Spinal cord (tissue), 10 donors: ENCODE measurements at places on chromosomes 4 and X. TPM values are rescaled to one million over a fixed set of nuclear protein-coding genes. Genes with fewer than 3 reads are reported as not detected.

DNA sequence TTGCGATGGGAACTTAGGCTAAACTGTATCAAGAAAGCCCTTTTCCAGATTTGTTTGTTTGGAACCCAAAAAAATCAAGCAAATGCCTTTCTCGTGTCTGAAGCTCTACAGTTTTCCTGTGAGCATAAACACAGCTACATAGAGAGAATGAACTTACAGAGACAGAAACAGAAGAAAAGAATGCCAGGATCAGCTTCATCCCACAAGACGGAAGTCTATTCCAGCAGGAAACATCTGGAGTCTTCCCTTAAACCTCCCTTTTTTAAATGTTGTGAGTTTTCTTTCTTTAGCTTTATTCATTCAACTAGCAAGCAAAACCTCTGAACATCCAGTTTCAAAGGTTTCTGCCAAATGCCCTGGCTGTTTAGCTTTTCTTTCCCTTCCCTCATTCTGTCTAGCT, 32.6 kb upstream of the ZFP42 start:
- DNase-seq = no peak

The COX7B gene
- 283 TPM for total RNA-seq

The CSN1S1 gene
- not detected for total RNA-seq

- DNase-seq = peak; percentile 35
Observed at GRCh38 chr4:101835121-101835904, 44.8 kb downstream of the BANK1 start.

- DNase-seq = peak; percentile 1
Observed at GRCh38 chr4:127781300-127782024, 660 bp upstream of the HSPA4L start.

GRCh38 chrX:153539171-153539978, 21.9 kb downstream of the ATP2B3 start:
- DNase-seq = no peak

- no peak for DNase-seq
Observed at GRCh38 chr4:164648151-164648848, 105.6 kb upstream of the SMIM31 start.

The NDST4 gene
- total RNA-seq = 15.6 TPM

DNA sequence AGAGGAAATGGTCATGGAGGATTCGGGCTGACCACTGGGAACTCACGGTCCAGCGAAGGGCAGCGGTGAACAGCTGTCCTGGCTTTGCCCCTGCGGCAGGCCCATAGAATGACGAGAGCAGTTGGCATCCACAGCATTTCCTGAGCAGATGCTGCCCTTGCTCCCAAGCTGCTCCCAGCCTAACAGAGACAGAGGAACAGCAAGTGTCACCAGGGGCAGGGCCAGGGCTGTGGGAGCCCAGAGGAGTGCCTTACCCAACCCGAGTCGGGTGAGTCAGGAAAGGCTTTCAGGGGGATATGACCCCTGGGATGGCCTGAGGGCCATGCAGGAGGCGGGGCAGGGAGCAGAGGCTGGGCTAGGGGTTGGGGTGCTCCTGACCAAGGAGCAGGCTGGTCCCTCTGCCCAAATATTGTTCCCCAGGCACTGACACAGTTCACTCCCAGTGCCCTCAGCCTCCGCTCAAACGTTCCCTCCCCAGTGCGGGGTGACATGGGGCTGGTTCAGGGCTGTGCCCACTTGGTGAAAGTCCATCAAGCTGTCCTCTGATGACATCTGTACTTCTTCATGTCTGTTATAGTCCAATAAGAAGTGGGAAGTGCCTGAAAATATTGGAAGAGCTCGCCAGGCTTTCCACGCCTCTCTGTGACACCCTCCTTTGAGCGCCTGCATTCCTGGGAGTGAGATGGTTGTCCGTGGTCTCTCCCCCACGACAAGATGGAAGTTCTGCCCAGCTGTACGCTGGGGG, 64.7 kb upstream of the GPR78 start:
- DNase-seq = no peak

DNA sequence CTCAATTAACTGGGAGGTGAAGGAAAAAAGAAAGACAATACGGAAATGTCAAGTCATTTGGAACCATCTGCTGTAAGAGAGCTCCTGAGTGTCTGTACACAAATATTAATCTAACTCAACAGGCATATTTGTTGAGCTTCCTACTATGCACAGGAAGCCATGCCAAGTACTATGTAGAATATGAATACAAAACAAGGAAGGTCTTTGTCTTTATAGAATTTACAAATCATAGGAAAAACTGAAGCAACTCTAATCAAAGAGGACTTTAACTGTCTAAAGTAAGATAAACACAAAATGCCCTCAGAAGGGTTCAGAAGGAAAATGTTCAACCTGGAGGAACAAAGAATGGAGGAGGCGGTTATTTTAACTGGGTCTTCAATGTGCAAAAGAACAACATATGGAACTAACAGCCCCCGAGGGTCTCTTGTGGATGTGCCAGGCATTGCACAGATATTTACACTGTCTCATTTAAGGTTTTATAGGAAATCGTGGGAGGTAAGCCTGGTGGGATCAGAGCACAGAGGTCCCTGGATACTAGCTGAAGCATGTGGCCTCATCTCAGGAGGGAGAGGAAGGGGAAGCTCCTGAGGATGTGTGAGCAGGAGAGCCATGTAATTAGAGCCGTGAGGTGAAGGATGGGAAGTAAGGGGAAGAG, 5.8 kb downstream of the FAM114A1 start:
- DNase-seq = no peak

DNA sequence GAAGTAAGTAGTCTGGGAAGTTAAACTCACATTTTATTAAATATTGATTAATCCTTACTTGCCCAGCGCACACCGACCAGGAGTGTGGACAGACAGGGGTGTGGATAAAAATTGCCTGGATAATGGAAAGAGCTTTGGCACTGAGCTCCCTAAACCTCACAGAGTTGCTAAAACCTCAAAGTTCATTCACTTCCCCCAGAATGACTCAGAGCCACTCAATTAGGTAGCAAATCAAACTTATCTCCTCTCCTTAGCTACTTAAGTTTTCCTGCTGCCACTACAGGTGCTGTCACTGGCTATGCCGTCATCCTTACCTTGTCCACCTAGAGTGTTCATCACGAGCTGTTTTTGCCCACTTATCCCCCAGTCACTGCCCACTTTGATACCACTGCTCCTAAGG, 27.0 kb upstream of the MID1IP1 start:
- no peak for DNase-seq

- DNase-seq = no peak
Observed at GRCh38 chrX:101740642-101741041, 81.0 kb upstream of the ARMCX2 start.

GRCh38 chr4:20323991-20324390, 72.3 kb downstream of the SLIT2 start:
- DNase-seq = no peak

DNA sequence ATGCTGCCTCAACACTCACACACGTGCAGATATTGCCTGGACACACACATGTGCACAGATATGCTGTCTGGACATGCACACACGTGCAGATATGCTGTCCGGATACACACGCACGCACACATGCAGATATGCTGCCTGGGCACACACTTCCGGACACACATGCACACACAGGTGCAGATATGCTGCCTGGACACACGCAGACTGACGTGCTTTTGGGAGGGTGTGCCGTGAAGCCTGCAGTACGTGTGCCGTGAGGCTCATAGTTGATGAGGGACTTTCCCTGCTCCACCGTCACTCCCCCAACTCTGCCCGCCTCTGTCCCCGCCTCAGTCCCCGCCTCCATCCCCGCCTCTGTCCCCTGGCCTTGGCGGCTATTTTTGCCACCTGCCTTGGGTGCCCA, 14.7 kb downstream of the FGFRL1 start:
- no peak for DNase-seq

GRCh38 chr4:137531168-137531985, 917 bp downstream of the PCDH18 start:
- no peak for DNase-seq

DNA sequence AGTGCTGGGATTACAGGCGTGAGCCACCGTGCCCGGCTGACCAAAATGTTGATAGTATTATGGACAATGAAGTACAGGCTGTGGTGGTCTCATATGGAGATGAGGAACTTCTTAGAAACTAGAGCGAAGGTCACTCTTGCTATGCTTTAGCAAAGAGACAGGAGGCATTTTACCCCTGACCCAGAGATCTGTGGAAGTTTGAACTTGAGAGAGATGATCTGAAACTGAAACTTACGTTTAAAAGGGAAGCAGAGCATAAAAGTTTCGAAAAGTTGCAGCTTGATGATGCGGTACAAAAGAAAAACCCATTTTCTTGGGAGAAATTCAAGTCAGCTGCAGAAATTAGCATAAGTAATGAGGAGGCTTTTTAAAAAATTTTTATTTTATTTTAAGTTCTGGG, 8.5 kb upstream of the CTAG2 start:
- no peak for DNase-seq

DNA sequence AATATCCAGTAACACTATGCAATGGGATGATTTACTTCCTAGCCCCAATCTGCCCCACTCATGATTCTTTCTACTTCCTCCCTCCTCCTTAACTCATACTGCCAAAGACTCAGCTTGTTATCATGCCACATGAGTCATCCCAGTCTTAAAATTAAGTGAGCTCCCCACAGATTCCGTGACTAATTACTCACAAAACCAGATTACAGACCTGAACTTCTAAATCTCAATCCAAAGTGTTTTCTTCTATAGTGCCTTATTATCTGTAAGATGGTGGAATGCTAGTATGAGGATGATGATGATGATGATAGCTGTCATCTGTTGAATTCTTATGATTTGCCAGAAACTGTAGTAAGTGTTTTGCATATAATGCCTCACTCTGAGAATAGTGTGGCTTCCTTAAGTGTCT, 27.7 kb upstream of the GPC3 start:
- DNase-seq = no peak

- DNase-seq = no peak
Observed at GRCh38 chr4:32454482-32454881, 1734.3 kb downstream of the PCDH7 start.

The CCSER1 gene
- total RNA-seq = 24.6 TPM

DNA sequence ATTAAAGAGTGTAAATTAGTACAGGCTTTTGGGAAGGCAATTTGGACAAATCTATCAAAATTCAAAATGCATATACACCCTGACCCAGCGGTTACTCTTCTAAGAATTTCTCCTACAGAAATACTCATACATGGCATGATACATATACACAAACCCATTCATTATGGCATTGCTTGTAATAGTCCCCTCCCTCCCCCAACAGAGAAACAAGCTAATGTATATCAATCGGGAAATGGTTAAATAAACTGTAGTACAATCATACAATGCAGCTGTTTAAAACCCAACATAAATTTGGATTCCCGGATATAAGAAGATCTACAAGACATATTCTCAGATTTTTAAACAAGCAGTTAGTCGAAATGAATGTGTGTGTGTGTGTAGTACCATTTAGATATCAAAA, 808 bp downstream of the HUWE1 start:
- no peak for DNase-seq

- DNase-seq = no peak
Observed at GRCh38 chr4:92050875-92051274, 252.9 kb upstream of the GRID2 start.

- DNase-seq = no peak
Observed at GRCh38 chr4:67558493-67558892, at the start of gene STAP1. Gene STAP1, plus strand, starts transcription at chr4:67558727. Its CDS starts 83 bp downstream, at chr4:67558810.

DNA sequence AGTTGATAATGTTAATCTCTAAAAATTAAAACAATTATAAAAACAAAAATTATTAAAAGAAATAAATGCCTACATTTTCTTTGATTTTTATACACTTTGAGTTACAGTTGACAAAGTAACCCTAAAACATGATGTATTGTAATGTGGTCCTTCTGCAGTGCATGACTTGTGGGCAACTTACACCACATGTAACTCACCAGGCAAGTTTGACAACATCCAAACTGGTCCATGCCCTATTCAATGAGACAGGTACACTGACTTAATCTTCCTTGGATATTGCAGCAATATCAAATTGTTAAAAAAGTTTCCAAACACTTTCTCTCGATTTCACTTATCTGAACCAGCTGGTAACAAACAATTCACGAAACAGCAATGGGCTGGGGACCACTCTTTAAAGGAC, 81.5 kb downstream of the FTHL17 start:
- no peak for DNase-seq

GRCh38 chr4:41418444-41418843, 119.5 kb upstream of the LIMCH1 start:
- DNase-seq = peak; percentile 73

GRCh38 chr4:53346920-53347852, 18.7 kb downstream of the SCFD2 start:
- DNase-seq = peak; percentile 14

The GAGE1 gene
- not detected for total RNA-seq

The C4orf50 gene
- total RNA-seq = 1.9 TPM

DNA sequence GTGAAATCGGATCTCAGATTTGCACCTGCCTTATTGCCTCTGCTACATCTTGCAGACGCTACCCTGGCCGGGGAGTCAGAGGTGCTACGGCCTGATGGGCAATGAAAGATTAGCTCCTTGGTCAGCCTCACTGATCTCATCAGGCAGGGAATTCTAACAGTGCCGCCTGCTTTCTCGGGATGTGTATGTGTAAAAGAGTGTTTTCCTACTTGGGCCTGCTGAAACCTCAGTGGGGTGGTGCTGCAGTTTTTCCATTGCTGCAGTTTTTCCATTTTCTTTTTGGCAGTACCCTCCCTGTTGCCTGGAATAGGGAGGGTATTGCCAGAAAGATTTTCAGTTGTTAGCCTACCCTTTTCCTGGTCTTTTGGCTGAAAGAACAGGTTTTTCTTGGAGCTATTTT, 117.5 kb downstream of the CDKL5 start:
- DNase-seq = no peak

GRCh38 chr4:83569429-83569828, 33.5 kb downstream of the GPAT3 start:
- no peak for DNase-seq

DNA sequence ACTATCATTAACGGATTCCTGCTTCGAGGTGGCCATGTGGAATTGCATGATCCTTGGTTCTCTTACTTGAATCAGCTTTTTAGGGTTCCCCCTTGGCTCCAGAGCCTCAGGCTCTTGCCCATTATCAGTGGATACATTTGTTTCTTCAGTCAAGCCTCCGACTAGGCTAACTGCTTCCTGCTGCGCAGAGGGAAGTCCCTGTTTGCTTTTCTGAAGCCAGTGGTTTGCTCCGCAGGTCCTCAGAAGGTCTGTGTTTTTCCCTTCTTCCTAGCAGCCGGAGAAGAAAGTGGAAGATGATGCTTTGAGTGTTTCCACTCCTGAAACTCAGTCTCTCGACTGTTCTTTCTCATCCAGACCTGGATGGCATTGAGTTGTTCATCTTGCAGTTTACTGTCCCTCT, 20.6 kb downstream of the SRD5A3 start:
- peak; percentile 20 for DNase-seq

The MAGEA1 gene
- total RNA-seq = not detected

GRCh38 chrX:48936429-48937053, 17.7 kb upstream of the PIM2 start:
- DNase-seq = no peak

GRCh38 chr4:82124932-82125786, 248.6 kb downstream of the HNRNPD start:
- DNase-seq = no peak

The XG gene
- not detected for total RNA-seq
